ENCODE measurements at places on chromosomes 16 and 17. TPM values are rescaled to one million over a fixed set of nuclear protein-coding genes. Genes with fewer than 3 reads are reported as not detected.

- DNase-seq, result no peak
These were observed 52.5 kb upstream of the MNT start for GRCh38 chr17:2453325-2453724.

DNA sequence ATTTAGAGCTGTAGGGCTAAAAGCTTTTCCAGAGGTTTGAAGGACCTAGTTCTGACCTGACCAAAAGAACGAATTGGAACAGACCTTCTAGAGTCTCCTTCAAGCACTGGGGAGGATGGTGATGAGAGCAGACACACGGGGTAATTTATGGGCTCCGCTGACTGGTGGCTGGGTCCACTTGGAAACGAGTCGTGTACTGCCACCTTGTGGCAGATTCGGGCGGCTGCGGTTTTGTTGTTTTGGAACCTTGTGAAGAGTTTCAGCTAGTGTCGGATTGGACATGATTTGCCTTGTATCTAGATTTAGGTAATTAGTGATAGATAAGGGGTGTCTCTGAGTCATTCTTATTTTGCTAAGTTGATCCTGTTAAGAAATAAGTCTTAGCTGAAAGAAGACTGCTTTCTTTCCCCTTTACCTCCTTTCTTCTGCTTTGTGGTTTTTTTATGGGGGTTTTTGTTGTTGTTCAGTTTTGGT is 98.9 kb downstream of the AATF start:
- peak; percentile 87 for DNase-seq

DNA sequence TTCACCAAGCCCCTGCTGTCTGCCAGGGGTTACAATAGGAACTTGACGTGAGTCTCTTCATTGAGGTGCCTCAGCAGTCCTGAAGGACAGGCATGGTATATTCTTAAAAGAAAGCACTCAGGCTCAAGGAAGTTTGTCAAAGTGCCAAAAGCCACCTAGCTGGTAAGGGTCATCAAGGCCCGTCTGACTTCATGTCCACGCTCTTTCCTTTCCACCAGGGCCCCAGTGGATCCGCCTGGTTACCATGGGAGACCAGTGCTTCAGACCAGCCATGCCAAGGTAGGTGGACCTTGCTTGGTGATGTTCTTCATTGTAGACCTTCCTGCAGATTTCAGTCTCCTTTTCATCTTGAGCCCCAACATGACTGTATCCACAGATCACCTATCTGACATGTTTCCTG is 27.6 kb upstream of the CCL1 start:
- no peak for DNase-seq

GRCh38 chr16:35743101-35743692 is 2283.8 kb downstream of the TP53TG3F start:
- no peak for DNase-seq

DNA sequence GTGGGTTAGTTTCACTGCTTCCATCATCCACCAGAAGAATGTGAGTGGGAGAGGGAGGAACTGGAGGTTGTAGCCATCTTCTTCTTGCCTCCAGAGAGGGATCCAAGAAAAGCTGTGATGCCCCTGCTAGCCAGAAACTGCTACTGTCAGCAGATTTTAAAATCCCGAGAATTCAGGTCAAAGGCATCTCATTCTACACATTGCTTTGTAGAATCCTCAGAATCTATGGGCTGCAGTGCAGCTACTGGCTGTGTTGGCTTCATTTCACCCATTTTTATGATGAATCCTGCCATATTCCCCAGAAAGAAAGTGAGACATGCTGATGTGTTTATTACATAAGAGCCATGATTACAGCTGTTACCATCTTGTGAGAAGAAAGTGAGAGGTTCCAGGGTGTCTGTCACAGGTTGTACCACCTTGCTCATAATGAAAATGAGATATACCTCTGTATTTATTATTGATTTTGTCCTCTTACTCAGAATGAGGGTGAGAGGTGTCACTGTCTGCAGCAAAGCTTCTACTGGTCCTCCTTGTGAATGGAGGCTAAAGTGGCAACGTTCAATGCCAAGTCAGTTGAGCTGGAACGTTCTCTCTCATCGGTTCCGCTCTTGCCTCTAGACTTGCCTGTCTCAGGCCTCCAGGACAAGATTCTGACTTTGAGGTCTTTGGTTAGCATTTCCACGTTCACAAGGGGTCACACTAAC is 50.1 kb upstream of the MYH10 start:
- DNase-seq, result no peak

GRCh38 chr16:72612256-72612655 is 435.7 kb downstream of the ZFHX3 start:
- no peak for DNase-seq

DNA sequence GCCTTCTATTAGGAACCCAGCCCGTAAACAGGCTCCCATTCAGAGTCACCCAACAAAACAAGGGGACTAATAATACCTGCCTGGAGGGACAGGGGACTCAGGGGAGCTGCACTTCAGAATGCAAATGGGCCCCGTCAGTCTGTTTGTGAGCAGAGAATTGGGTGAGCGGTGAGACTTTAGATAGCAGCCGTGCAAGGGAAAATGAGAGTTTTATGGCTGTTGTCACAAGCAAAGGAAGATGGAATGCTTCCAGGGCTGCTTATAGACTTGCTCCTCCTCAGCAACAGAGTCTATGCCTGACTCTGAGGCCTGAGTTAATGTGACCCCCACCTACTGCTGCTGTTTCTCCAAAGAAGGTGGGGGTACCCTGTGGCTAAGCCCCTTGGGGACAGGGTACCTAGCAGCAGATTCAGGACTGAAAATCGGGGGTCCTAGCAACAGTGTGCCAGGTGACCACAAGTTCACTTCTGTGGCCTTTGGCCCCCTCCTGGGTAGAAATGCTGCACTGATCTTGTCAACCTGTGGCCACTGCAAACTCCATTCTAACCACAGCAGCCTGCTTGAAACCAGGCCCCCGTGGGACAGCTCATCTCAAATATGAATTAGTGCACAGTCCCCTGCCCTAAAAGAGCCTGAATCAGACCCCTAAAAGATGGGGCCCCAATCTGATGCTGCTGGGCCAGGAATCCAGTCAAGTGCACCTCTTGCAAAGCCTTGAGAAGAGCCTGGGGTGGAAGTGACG is 126.4 kb downstream of the C16orf78 start:
- no peak for DNase-seq

TUBB3 gene
- polyA plus RNA-seq, result 9.0 TPM

DNA sequence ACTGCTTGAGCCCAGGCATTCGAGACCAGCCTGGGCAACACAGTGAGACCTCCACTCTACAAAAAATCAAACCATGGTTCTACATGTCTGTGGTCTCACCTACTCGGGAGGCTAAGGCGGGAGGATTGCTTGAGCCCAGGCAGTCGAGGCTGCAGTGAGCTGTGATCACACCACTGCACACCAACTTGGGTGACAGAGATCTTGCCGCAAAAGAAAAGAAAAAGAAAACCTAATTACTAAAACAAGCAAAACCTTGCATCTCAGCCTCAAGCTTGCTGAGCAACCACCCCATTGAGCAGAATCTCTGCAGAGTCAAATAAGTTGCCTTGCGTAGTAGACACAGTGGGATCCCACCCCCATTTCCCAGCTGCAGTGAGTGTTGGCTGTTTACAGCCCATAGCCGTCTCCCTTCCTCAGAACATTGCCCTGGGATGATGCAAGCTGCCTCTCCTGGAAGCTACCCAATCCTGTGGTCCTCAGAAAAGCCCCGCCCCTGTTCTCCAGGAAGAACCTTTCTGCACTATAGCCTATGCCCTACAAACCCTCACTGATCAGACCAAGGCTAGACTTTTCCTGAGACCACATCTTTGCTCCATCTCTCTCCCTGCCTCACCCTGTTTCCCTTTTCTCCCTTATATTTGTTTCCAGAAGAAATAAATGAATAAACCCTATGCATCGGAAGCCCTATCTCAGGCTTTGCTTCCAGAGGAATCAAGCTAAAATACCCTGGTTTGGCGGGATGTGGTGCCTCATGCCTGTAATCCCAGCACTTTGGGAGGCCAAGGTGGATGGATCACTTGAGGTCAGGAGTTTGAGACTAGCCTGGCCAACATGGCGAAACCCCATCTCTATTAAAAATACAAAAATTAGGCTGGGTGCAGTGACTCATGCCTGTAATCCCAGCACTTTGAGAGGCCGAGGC is 16.7 kb upstream of the ERN2 start:
- no peak for DNase-seq

GRCh38 chr17:7711051-7711755 is 6.2 kb downstream of the EFNB3 start:
- DNase-seq, result no peak

GRCh38 chr16:55037046-55037445 is 106.4 kb downstream of the IRX5 start:
- no peak for DNase-seq

ZNF629 gene
- polyA plus RNA-seq, result 28.5 TPM

DNA sequence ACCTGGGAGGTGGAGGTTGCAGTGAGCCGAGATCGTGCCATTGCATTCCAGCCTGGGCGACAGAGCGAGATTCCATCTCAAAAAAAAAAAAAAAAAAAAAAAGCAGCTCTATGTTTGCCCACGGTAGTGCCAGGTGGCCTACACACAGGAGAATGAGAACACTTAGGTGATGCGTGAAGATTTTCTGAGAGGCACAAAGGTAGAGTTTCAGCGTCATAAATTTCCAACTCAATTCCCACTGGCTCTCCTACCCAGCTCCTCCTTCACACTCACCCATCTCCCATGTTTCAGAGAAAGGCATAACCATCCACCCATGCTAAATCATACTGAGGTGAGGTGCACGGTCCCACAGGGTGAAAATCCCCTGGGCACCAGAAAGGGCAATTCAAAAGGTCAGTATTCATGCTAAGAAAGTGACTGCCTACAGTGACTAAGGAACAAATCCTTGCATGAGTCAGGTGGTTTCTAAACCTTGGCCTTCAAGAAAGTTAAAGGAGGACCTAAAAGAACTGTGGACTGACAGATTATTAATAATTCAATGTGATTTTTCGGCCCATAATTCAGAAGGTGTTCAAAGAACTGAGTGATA is 4.8 kb downstream of the DCAKD start:
- DNase-seq, result no peak

SALL1 gene
- polyA plus RNA-seq, result 94.7 TPM

PLA2G10 gene
- polyA plus RNA-seq, result 0.58 TPM

- DNase-seq, result no peak
These were observed 39.2 kb upstream of the SLC12A3 start for GRCh38 chr16:56825826-56826225.

HCRT gene
- polyA plus RNA-seq, result 0.41 TPM

DNA sequence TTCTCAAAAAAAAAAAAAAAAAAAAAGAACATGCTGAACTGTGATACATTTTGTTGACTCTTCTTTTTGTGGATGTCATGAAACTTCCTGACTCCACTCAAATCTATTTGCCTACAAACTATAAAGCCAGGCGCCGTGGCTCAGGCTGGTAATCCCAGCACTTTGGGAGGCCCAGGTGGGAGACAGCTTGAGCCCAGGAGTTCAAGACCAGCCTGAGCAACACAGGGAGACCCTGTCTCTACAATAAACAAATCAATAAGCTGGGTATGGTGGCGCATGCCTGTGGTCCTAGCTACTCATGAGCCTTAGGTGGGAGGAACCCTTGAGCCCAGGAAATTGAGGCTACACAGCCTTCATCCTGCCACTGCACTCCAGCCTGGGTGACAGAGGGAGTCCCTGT is 1.5 kb upstream of the NT5C start:
- DNase-seq, result no peak

DNA sequence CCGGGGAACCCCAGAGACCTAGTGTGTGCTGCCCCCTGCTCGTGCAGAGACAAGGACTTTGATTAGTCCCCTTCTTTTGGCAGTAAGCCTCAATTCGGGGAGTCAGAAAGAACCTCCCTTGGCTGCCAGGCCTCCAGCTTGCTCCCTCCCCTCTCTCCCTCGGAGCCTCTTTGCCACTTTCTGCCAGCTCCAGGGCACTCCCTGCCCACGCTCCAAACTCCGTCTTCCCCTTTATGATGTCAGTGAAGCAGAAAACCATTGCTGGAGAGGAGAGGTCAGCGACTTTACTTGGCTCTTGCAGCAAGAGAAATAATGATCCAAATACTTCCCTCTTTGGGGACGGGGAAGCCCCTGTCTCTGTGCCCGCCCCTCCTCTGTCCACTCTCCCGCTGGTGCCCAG is 28.1 kb downstream of the TTYH2 start:
- no peak for DNase-seq

- DNase-seq, result peak; percentile 78
These were observed at the start of gene RUNDC3A for GRCh38 chr17:44308320-44308818. Gene RUNDC3A, plus strand, starts transcription at chr17:44308601. Its CDS starts 232 bp downstream, at chr17:44308833.

GRCh38 chr16:5018793-5019192 is 14.9 kb downstream of the NAGPA start:
- DNase-seq, result no peak

- no peak for DNase-seq
These were observed 17.0 kb upstream of the IRX3 start for GRCh38 chr16:54303613-54304012.

TBC1D3H gene
- not detected for polyA plus RNA-seq

DNA sequence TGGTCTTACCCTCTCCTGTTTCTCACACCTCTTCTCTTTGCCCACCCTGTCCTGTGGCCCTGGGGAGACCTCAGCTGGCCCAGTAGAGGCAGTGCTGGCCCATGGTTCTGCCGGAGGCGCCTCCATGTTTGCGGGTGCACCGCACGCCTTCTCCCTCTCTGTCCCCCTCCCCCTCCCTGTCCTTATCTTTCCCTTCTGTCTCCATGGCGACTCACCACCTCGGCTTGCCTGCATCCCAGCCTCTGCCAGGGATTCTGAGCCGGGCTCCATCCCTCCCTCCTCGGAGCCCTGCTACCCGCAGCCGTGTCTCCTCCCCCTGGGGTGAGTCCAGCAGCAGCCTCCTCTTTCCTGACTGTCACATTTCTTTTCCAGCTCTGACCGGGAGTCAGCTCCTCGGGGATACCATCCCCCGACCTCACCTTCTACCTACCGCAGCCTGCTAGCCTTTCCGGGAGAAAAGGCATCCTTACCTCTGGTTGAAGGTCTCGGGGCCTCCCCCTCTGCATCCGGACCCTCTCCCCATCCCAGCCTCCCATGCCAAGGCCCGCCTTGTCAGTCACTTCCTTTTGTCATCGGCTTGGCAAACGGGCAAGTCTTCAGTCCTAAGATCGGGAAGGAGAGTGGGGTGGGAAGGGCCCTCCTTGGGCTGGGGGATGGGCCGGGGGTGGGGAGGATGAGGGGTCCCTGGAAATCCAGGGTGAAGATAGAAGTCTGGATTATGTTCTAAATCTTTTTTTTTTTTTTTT is at the start of gene RNF112:
Gene RNF112 (plus strand): TSS at position 358 of the 746 bp plus-strand sequence. CDS start 177 bp downstream, at position 535.
- no peak for DNase-seq

DNA sequence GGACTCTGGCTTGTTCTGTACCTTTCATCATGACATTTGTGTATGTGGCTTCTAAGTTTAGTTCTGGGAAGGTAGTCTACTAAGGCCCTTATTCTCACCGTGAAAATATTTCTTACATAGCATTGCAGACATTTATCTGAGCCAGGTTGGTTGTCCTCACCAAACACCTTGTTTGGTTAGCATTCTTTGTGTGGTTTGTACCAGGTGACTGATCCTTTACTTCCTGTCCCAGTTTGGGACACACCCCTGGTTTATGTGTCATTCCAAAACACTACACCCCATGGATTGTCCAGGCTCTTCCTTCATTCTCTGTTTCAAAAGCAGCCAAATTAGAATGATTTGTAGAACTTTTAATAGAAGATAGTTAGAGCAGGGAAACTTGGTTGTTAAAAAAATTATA is 23.2 kb upstream of the DUSP14 start:
- DNase-seq, result no peak

DNA sequence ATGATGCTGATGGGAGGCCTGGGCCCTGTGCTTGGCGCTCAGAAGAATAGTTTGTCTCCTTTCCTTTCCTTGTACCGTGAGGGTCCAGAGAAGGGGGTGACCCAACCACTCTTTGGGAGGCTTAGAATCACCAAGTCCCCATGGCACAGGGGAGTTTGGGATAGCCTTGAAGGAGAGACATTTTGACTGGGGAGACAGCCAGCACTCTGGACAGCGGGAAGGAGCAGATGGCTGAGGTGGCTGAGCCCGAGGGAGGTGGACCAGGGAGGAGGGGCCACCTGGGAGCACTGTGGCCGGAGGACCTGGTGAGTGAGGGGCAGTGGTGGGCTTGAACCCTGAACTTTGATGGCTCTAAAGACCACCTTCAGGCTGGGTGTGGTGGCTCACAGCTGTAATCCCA is 18.2 kb downstream of the MGAT5B start:
- no peak for DNase-seq

All from left renal cortex interstitium (tissue), 4 donors.